Ureter (tissue), 1 donor: ENCODE measurements at places on chromosomes 3 and 15.

GRCh38 chr3:52406791-52407510 is 38.0 kb downstream of the SEMA3G start:
- DNase-seq, result no peak

DNA sequence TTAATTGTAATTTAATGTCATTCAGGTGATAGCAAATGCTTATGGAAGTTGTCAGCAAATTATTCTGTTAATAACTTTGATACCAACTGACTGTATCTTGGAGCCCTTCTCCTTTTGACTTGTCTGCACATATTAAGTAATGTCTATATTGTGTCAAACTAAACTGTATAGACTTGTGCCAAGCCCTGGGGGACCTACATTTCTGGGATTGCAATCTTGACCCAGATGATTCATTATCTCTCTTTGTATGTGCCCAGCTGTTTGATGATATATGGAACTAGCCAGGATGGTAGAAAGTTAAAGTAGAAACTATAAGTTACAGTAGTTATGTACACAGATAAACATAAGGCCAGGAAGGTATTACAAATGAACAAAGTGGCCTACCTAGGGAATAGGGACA is 402.8 kb upstream of the RARB start:
- no peak for DNase-seq

GRCh38 chr15:58546635-58547627 is 115.1 kb downstream of the LIPC start:
- peak; percentile 61 for DNase-seq

DNA sequence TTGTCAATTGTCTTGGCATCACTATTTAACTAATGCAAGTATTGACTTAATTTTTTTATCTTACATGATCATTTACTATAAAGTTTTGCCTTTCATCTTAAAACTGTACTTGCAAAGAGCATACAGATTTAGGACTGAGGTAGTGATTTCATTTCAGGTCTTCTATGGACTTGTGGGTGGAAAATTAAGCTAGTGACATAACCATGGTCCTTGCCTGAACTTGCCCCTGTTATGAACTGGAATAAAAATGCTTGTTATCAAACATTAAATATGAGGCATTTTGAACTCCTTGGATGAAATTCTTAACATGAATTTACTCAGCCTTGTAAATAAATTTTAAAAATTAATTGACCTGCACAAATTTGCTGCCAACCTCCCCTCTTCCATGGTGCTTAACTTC is 712.0 kb downstream of the NAALADL2 start:
- no peak for DNase-seq

DNA sequence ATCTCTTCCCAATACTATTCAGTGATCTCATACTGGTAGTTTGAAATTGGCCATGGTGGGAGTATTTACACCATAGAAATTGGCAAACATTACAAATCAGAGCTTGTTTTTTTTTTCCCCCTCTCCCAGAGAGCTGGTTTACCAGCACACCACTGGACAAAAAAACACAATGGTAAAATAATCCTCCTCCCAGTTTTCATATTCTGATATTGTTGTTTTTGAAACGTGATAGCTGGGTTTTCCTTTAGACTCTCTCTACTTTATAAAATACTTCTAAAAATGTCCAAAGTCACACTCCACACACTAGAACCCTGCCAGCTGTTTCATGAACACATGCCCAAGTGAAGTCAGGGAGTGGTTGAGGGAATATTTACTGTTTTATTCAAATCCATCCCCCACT is 187.5 kb downstream of the DTWD1 start:
- DNase-seq, result no peak

DNA sequence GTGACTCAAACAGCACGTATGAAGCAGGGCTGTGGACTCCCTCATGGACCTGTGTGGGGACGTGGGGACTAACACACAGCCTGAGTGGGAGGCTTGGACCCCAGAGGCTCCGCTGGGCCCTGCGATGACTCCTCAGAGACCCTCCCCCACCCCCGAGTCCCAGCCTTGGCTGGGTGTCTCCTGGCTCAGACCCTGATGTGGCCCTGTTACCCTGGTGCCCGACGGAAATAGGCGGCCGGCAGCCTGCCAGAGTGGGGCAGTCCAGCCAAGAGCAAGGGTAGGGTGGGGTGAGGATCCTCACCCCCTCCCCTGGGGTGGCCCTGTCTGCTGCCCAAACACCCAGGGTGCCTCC is 15.3 kb downstream of the TNK2 start:
- no peak for DNase-seq

DNA sequence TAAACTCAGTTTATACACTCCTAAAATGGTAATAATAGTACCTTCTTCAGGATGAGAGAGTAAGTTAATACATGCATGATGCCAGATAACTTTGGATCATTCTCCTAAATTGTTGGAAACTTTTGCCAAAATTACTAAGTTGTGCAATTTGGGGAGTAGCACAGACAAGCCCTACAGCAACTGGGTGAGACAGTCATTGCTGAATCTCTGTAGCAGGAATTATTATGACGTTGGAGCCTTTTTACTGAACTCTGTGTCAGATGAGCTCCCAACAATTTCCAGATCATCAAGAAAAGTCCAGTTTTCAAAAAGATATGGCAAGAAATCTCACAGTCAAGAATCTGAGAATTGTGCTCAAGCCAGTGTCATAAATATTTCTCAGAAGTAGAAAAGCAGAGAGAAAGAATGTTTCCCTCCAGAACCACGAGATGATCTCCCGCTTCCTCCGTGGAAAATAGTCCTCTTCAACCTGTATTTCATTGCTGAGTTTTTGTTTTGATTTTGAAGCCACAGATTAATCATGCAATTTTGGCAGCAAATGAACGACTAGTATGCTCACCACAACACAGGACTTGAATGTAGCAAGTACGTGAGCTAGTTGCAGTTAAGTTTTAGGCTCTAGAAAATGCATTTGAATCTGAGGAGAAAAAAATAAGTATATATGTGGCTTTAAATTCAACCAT is 485.4 kb downstream of the CNTN6 start:
- no peak for DNase-seq

DNA sequence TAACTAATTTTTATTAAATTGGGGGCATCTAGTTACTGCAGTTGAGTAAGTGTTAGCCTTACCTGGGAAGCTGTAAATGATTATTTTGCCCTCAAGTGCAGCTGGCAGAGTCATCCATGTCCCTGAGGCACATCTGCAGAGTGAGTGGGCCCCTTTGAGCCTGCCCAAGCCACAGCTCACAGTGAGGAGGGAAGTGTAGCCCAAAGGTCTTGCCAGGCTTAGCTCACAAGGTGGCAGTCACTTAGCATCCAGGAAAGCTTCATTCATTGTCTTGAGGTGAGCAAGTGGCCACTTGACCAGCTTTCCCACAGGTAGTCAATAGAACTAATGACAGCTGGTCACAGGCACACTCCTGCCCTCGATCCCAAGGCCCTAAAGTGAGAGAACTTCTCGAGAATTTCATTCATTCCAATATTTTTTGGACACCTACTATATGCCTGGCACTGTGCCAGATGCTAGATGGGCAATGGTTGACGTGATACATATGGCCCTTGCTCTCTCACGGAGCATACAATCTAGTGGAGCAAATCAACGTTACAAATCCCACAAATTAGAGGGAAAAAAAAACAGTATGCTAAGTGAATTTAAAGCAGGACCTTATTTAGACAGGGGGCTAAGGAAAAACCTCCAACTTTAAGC is 163.3 kb upstream of the IL12A start:
- no peak for DNase-seq

DNA sequence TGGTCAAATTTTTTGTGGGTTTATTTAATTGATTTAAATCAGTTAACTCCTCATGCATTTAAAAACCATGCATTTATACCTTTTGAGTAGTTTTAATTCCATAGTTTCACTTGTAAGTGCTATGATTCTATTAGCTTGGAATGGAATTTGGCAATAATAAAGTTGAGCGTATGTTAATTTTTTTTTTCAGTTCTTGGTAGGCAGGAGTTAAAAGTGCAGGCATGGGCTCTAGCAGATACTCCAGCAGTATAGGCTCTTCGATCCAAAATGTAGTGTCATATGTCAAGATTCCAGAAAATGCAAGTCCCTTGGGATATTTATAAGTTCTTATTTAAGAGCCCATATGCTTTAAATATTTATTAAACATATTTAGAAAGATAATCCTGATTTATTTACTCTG is 70.3 kb downstream of the LYSMD4 start:
- DNase-seq, result no peak

- no peak for DNase-seq
These were observed 2.2 kb downstream of the MBNL1 start for GRCh38 chr3:152270937-152271336.

DNA sequence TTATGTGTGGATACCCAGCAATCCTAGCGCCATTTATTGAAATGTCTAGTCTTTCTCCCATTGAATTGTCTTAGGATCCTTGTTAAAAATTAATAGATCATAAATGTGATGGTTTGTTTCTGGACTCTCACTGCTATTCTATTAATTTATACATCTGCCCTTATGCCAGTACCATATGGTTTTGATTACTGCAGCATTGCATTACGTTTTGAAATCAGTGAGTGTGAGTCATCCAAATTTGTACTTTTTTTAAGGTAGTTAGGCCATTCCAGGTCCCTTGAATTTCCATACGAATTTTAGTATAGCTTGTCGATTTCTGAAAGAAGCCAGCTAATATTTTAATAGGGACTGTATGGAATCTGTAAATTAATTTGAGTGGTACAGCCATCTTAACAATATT is 648.6 kb upstream of the ZNF385D start:
- DNase-seq, result no peak

DNA sequence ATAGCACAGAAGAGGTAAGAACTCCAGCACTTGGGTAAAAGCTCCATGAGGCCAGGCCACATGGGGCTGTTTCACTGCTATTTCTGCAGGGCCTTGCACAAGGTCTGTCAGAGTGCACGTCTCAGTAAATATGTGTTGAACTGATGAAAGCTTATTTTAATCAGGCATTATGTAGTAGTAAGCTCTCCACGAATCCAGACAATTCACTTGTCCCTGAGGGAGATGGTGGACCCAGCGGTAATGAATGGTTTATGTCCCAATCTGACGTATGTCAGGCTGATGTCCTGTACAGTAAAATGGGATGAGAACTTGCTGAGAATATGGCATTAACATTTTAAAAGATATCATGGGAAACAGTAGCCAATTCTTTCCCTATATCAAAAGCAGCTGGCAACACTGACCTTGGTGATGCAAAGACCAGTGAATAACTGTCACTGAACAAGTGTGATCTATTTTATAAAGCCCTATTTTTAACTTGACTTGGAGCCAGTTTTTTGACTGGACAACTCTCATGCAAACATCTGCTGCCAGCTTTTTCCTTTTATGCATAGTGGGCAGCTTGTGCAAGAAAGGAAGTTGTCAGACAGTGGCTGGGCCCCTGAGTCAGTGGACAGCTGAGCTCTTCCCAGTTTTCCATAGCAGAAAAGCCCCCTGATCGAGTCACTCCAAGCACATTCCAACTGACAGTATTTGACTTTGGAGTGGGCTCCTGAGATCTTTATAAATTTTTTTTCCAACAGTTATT is 519.8 kb upstream of the MDFIC2 start:
- DNase-seq, result no peak

- no peak for DNase-seq
These were observed 1050.0 kb downstream of the TBL1XR1 start for GRCh38 chr3:176147251-176147650.

DNA sequence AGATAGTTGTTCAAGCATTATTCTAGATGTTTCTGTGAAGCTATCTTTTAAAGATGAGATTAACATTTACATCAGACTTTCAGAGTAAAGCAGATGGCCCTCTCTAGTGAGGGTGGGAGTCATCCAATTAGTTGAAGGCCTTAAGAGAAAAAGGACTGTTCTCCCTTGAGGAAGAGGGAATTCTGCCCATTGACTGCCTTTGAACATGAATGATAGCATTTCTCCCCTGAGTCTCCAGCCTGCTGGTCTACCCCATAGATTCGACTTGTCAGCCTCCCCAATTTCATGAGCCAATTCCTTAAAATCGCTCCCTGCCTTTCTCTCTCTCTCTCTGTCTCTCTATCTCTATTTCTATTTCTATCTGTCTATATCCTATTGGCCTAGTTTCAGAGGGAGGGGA is 115.5 kb downstream of the EBLN2 start:
- no peak for DNase-seq

DNA sequence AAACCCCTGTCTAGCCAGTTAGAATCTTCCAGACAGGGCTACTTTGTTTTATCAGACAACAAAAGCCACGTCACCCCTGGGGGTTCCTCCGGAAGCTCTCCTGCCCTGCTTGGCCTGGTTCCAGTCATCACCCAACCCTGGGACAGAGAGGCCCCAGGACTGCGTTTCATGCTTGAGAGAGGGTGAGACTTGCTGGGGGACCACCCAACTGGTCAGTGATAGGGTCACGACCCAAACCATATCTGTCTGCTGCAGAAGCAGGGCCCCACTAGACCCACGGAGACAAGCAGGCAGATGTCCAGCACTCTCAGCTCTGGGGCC is 1.2 kb downstream of the NT5DC2 start:
- peak; percentile 62 for DNase-seq

- no peak for DNase-seq
These were observed 33.4 kb downstream of the IGDCC3 start for GRCh38 chr15:65344214-65344913.

GRCh38 chr3:32522682-32523081 is 20.0 kb upstream of the CMTM6 start:
- no peak for DNase-seq

GRCh38 chr3:127097481-127097880 is 95.5 kb upstream of the PRR23E start:
- no peak for DNase-seq

- no peak for DNase-seq
These were observed 75.9 kb downstream of the SST start for GRCh38 chr3:187594272-187594671.

DNA sequence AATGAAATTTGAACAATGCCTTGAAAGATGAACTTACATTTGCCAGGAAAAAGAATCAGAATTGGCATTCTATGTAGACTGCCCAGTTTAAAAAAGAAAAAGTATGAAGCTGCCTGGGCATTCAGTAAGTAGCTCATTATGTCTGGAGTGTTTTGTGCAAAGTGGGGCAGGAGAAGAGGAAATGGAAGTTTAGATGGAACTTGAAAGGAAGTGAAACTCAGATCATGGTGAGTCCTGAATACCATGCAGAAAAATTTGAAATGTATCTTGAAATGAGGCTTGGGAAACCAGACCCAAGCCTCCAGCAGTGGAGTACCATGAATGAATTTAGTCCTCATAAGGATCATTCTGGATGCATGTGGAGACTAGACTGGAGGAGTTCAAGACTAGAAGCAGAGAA is 4.8 kb upstream of the MORC1 start:
- DNase-seq, result no peak

DNA sequence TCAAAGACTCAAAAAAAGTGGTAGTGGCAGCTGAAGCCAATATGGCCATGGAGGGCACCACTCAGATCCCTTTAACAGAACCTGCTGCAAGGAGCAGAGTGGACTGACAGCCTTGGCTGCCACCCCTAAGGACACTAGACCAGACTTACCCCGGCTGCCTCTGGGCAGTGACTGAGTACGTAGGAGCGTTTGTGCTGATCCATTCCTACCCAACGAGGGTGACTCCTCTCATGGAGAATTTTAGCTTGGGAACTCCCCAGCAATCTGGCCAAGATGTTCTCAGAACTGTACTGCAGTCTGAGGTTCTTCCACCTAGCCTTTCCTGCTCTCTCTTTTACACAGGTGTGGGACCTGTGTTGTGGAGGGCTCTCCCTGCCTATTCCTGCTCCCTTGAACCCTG is 22.1 kb downstream of the CLEC3B start:
- no peak for DNase-seq
